Kidney capillary endothelial cell (primary cell): ENCODE measurements at places on chromosomes 7 and 10.

DNA sequence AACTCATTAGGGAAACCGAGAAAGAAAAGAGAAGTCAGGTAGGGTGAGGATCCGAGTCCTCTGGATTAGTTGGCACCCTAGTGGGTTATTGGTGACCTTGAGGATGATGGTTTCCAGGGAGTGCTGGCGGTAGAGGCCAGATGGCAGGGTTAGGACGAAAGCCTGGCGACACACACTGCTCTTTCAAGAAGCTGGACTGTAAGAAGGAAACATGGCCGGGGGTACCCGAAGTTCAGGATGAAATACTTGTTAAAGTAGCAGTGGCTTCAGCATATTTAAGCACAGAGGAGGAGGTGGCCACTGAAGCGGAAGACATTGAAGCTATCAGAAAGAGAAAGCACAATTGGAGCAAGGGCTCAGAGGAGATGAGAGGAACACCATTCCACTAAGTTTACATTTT, 224.6 kb downstream of the RELN start:
- DNase-seq: no peak

DNA sequence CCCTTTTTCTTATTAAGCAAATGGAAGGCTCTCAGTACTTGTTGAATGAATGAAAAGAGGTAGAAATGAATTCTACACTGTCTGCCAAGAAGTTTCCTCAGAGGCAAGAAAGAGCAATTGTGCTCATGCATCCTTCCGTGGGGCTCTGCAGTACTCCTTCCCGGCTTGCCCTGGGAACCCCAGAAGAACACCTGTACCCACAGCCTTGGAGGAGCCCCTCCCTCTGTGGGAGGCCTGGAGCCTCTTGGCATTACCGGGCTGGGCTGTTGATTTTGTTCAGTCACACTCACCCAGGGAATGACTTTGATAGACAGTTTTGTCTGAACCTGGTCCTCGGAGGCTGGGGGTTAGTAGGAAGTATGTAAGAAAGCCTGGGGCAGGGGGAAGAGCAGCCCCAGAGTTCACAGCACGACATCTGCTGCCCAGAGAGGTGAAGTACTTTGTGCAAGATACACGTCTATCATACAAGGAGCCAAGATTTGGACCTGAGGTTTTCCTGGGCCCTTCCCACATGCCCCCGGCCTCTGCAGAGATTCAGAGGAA, 134.8 kb upstream of the GDF10 start:
- no peak for DNase-seq

- DNase-seq: no peak
Measured at GRCh38 chr7:149586646-149587645, 89.3 kb upstream of the ZNF746 start.

DNA sequence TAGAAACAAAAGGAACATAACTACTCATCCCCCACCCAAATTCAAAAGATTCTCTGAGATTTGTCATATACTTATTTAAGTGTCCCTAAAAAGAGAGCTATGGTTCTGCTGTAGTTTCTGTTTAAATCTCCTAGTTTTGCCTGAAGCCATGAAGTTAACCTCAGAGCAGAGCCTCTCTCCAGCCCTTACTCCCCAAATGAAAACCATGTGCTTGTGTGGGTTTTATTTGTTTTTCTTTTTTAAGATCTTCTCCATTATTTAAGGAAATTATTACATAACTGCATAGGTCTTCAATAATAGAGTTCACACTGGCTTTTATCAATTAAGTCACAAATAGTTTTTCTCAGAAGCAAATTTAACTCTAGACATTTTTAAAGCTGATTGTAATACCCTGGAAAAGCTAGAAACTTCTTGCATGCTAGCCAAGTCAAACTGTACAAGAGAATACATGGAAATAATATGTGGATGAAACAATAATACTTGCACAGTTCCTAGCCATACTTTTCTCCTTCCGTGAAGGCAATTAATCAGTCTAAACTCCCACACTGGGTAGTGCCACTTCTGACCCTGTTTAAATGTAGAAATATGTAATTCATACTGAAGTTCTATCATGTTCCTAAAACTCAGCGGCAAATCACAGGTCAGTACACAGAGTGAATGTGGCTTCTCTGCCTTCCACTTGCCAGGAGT, 579.7 kb downstream of the SUGCT start:
- no peak for DNase-seq

- no peak for DNase-seq
Measured at GRCh38 chr7:82204694-82205093, 238.9 kb downstream of the CACNA2D1 start.

DNA sequence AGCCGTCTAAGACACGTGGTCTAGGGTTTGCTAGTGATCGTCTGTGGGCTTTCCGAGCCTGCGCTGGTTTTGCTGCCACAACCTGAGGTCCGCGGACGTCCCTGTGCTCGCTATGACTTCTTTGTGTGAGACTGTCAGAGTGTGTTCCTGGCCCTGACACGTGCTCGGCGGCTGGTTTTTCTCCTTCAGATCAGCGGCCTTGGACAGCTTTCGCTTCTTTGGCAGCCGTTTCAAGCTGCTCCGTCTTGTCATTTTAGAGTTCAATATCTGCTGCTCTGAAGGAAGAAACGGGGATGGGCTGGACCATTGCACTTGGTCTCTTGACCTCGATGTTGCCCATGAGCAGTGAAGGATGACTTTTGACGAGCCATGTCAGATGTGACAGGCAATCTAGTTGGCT, 147.3 kb downstream of the MGMT start:
- DNase-seq: no peak

DNA sequence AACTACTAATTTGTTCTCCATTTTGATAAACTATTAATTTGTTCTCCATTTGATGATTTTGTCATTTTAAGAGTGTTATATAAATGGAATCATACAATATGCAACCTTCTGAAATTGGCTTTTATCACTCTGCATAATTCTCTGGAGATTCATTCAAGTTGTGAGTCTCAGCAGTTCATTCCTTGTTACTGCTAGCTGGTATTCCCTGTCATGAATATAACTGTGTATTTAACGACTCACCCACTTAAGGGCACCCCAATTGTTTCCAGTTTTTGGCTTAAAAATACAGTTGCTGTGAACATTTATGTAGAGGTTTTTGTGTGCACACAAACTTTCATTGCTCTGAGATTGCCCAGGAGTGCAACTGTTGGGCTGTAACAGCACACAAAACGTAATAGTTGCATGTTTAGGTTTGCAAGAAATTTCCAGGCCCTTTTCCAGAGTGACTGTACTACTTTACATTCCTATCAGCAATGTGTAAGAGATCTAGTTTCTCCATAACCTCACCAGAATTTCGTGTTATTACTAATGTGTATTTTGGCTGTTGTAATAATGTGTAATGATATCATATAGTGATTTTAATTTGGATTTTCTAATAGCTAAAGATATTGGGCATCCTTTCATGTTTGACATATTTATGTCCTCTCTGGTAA, 153.2 kb upstream of the ADCY1 start:
- DNase-seq: no peak

DNA sequence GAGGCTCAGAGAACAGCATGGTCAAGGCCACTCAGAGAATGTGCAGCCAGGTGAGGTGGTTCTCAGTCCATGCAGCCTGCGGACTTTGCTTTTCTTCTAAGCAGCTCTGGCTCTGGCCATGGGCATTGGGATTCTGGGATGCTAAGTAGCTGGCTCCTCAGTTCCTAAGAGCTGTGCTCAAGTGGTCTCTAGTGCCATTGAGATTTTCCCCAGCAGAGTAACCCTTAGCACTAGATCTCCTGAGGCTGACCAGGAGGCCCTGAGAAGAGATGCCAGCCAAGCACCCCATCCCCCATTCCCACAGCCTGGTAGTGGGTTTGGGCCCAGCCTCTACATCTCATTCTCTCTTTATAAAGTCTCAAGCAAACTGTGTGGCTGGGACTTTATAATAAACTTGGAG, 77.1 kb downstream of the KCNMA1 start:
- no peak for DNase-seq

DNA sequence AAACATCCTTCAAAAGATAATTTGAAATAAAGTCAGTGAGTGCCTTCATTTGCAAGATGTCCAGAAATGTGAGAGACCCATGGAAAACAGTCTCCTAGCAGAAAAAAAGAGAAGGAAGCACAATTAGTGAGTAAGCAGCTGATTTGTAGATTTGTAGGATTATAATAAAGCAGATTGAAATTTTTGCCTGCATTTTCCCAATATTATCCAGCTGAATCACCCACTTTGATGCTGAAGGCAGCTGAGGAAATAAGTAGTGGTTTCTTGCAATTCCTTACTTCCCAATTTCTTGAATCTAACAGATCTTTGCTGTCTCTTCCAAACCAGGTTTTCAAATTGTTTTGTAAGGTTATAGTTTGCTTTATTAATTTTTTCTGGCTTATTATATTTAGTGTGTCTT, 181.4 kb downstream of the GNAT3 start:
- no peak for DNase-seq

GRCh38 chr10:22247636-22248035, 29.8 kb upstream of the EBLN1 start:
- no peak for DNase-seq

- DNase-seq: peak; percentile 56
Measured at GRCh38 chr10:75127471-75127870, 16.0 kb downstream of the SAMD8 start.

GRCh38 chr10:100481462-100482081, 18.8 kb downstream of the WNT8B start:
- peak; percentile 76 for DNase-seq

- DNase-seq: no peak
Measured at GRCh38 chr10:88931548-88931947, 21.0 kb downstream of the ACTA2 start.

DNA sequence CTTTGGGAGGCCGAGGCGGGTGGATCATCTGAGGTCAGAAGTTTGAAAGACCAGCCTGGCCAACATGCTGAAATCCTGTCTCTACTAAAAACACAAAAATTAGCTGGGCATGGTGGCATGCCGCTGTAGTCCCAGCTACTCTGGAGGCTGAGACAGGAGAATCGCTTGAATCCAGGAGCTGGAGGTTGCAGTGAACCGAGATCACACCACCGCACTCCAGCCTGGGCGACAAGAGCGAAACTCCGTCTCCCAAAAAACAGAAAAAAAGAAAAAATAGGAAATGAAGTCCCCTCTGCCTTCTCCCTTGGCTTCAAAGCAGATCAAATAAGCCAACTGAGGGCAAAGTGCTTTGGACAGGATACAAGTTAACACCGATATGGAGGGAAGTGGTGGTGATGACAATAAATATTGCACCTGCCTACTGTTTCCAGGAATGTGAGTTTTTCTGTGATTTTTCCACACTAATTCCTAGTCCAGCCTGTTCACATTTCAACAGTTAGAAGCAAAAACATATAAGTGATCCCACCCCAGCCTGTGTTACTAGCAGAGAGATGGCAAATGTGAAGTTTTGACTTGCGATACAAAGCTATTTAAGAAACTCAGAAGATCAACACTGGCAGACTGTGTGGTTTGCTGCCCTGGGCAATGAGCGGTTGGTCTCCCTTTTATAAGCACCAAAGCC, 291.2 kb upstream of the AOAH start:
- no peak for DNase-seq

GRCh38 chr7:104469166-104469820, 140.9 kb downstream of the LHFPL3 start:
- no peak for DNase-seq
